ENCODE measurements at places on chromosomes 7 and 10. TPM values are rescaled to one million over a fixed set of nuclear protein-coding genes. Genes with fewer than 3 reads are reported as not detected.

GRCh38 chr7:134548877-134549276 is at the start of gene AKR1B15:
Gene AKR1B15, plus strand, starts transcription at chr7:134549110. Its CDS starts 15,510 bp downstream, at chr7:134564620.
- peak; percentile 1 for DNase-seq

GRCh38 chr10:119775529-119775928 is 49.7 kb downstream of the INPP5F start:
- no peak for DNase-seq

- DNase-seq: no peak
Observed at GRCh38 chr7:148436135-148436534, 154.4 kb upstream of the C7orf33 start.

GRCh38 chr7:40000734-40001315 is 50.8 kb downstream of the CDK13 start:
- DNase-seq: no peak

GRCh38 chr7:92987095-92987494 is 130.7 kb downstream of the SAMD9 start:
- no peak for DNase-seq

GRCh38 chr7:141144921-141145629 is 71.2 kb downstream of the TMEM178B start:
- no peak for DNase-seq

Gene ZP3
- 2.2 TPM for total RNA-seq

Gene UCN3
- not detected for total RNA-seq

DNA sequence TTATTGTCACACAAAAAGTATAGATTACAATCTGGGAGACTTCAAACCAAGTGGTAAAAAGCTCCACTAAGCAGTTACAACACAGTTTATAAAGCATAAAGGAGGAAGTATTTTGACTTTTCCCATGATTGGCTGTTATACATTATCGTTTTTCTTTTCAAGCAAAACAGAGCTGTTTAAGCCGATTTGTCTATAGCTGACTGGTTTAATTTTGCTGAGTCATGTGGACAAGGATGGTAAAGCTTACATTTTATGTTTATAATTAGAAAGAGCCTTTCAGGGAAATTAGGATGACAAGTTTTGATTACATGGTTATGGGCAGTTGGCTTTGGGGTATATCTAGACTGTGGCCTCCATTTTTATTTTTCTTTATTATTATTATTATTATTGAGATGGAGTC is 152.5 kb upstream of the STK17A start:
- no peak for DNase-seq

- no peak for DNase-seq
Observed at GRCh38 chr7:141001122-141001521, 13.6 kb downstream of the MRPS33 start.

Gene GRB10
- total RNA-seq: 2.3 TPM

GRCh38 chr7:99621271-99621670 is 4.5 kb downstream of the ZSCAN25 start:
- DNase-seq: no peak

DNA sequence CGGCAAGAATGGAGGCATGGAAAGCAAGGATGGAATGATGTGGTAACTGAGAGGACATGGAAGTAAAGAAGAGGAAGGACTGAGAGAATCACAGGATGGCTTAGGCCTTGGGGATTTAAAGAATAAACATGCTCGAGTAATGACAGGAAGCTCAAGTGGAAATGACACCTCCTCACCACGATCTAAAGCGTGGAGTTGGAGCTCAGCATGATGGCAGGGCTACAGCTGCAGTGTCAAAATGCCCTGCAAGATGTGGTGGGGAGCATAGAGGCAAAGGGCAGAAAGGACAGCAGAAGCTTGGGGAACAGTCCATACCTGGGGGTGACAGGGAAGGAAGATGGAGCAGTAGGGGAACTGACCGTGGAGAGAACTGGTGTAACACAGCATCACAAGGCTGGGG is 229.5 kb upstream of the PLXNA4 start:
- DNase-seq: no peak

- DNase-seq: no peak
Observed at GRCh38 chr10:78461333-78461732, 427.7 kb downstream of the RPS24 start.

DNA sequence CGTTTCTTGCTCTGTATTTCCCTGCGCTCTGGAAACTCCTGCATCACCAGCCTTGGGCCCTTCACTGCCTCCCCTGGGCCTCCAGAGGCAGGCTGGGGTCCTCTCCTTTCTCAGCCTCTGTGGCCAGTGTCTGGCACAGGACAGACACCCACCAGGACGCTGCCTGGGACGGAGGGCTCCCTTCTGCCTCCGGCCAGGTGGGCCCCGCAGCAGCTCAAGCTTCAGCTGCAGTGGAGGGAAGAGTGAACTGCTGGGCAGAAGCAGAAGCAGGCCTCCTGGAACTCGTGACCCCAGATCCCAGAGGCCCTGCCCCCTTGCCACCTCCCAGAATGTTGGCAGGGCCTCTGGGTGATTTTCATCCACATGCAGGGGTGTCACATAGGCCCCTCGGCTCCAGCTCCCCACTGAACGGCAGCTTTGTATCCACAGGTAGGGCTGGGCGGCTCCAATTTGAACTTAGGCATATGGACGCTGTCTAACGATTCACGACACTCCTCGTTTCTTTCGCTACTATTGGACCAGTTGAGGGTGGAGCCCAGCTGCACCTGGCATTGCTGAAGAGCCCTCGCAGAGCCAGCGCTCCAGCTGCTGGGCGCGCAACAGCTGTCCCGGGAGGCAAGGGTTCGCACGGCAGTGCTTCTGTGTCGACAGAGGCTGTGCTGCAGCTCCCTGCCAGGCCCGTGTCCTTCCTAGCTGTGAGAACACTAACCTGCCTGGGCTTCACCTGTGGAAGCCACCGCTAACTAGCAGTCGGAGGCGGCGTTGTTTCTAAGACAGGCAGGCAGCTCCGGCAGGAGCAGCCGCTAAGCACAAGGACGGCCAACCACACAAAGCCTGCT is 18.4 kb upstream of the GPR146 start:
- DNase-seq: no peak

- no peak for DNase-seq
Observed at GRCh38 chr7:142348100-142348499, 90.2 kb upstream of the PRSS58 start.

DNA sequence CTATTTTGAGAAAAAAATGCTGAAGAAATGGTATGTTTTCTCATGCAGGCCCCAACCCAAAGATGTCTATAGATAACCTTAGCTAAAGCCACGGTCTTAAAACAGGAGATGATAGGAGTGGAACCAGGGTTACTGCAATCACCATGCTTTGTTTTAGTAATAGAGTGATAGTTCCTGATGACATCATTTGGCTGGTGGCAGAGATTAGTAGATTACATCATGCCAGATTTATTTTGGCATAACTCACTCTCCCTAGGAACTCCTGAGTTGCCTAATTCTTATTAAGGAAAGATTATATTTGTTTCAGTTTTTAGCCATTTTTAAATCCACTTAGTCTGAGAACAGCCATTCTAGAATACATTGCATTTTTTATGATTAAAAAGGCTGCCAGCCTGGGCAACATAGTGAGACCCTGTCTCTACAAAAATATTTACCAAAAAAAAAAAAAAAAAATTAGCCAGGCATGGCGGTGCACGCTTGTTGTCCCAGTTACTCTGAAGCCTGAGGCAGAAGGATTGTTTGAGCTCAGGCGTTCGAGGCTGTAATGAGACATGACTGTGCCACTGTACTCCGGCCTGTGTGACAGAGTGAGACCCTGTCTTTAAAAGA is 17.8 kb downstream of the ENO4 start:
- DNase-seq: no peak

DNA sequence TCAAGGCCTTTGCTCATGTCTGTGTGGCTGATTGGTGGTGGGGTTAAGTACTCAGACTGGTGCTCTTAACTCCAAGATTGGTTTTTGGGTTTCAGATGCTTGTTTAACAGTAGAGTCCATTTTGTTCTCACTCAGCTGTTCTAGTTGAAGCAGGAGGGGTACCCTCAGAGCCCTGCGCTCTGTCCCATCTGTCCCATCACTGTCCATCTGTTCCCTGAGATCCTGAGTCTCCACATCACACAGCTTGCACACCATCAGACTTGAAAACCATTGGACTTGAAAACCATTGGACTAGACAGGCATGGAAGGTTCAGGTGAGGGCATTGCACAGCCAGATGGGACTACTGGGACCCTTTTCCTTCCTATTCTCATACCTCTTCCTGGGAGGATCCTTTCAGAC is 39.3 kb downstream of the TMEM178B start:
- DNase-seq: no peak

GRCh38 chr7:36881233-36881874 is 157.1 kb upstream of the AOAH start:
- DNase-seq: no peak

- no peak for DNase-seq
Observed at GRCh38 chr7:40890088-40890692, 755.4 kb downstream of the SUGCT start.

Gene AGAP9
- total RNA-seq: 8.0 TPM

GRCh38 chr10:3902054-3902808 is 117.2 kb upstream of the KLF6 start:
- DNase-seq: peak; percentile 30

GRCh38 chr10:112383325-112383724 is 9.4 kb downstream of the ACSL5 start:
- DNase-seq: no peak

All from CD4-positive, CD25-positive, alpha-beta regulatory T cell (primary cell).